Germinal center (tissue), 1 donor: ENCODE measurements at places on chromosomes 12 and 14.

- no peak for DNase-seq
Measured at GRCh38 chr14:89493406-89493805, 76.4 kb upstream of the FOXN3 start.

DNA sequence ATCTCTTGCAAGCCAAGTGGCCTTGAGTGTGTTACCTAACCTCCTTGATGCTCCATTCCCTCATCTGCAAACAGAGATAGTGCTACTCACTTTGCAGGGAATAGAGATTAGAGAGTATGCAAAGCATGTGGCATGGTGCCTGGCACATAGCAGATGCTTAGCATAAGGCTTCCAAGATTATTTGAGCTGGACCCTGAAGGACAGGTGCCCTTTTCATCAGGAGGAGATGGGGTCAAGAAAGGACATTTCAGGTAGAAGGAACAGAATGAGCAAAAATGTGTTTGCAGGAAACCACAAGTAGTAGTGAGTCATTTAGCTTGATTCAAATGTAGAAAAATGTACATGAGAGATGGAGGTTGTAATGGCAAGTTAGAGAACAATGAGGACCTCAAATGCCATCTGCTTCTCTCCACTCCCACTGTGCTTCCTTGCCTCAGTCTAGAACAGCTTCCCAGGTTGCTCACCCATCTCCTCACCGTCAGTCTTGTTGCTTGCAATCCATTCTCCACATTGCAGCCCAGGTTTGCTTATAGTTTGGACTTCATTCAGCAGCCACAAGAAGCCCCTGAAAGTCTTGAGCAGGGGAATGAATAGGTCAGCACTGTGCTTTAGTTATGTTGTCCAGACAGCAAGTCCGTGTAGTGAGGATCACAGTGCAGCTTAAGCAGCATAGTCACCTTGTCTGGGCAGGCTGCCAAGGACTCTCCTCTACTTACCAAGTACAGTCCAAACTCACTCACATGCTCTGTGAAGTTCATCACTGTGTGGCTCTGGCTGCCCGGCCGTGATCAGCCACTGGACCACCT, 536.3 kb upstream of the CCDC196 start:
- no peak for DNase-seq

DNA sequence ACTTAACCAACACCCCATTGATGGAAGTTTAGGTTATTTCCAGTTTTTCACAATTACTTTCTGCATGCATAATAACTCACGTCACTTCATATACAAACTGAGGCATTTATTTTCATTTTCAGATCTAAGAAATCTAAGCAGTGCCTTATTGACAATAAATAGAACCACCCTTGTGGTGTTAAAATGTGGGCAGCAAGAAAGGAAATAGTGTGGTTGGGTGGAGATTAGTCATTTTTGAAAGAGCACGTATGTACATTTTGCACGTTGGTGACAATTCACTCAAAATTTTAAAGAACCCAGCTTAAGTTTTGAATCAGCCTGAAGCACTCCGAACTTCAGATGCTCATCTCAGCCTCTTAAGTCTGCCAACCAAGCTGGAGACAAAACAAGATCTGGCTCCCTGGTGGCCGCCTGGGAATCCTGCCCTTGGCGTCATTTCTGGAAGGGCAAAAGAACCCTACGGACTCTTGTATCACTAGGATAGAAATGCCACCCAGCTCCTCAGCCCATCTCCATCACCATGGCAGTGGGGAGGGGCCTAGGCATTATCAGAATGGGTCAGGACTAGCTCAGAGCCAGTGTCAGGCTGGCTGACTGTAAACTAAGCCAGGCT, 89.5 kb upstream of the BCL2L14 start:
- no peak for DNase-seq

DNA sequence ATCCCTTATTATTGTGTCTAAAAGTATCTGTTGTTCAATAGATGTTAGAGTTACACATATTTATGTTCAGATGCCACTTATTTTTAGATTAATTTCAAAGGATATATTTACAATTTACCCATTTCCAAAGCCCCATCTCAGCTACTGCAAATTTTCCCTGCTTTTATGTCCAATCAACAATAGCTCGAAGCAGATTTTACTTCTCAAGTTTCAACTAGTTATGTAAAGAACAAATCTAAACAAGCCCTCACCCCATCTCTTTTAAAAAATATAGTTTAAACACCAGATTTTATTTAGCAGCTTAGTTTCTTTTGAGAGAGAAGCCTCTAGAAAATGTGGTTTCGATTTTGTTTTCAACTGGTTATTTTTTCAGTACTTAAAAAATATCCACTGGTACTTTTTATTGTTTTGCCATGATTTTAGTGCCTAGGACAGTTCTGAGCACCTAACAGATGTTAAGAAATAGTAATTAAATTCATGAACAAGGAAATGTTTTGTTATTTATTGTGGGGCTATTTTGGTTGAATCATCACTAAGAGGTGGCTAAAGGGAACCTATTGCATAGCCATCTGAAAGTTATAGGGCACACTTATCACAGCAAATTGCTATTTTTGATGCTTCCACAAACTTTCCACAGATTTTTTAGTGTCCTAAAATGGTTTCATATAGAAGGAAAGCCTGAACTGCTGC, 96.2 kb upstream of the BMP4 start:
- DNase-seq: no peak

DNA sequence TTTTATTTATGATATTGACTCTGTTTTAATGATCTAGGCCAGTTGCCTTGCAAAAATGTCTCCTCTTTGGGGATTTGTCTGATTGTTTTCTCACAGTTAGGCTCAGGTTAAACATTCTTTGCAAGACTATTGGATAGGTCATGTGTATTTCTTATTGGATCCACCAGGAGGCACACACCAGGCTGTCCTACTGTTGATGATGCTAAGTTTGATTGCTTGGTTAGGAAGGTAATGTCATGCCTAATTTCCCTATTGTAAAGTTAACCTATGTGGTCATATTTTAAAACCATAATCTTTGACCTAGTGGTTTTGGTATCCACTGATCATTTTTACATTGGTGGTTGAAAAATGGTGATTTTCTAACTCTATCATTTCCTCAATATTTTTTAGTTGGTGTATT, 137.1 kb downstream of the BRMS1L start:
- DNase-seq: peak; percentile 8

DNA sequence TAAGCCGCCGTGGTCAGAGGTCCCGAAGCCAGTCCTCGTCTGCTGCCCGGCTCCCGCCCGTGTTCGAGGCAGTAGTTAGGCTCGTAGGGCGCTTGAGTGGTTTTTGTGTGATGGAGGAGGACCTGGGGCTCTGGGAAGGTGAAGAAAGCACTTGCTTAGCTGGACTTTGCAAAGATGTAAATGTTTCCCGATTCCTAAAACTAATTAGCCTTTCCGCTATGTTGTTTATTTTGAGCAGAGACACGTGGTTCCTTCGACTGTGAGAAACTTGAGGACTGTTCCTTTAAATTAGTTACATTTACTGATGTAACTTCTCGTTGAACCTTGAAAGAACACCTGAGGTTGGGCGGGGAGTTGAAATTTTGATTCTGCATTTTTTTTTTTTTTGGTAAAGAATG, 33.9 kb downstream of the MIA2 start:
- DNase-seq: peak; percentile 19

DNA sequence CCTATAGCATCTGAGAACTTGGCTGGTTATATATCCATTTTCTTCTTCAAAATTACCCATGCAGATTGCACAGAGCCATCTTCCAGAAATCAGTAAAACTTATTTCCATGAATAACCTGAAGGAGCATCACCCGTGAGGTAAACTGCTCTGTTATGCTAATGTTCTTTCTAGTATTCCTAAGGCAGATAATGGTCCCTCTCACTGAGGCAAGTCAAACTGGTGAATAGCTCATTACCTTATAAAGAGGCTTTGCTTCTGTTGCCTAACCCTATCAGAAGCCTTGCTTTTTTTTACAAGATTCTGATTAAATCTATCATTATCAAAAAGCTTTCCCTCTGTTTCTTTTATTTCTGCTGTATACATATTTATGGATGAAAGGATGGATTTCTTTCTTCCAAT, 307.6 kb upstream of the FLRT2 start:
- DNase-seq: no peak

DNA sequence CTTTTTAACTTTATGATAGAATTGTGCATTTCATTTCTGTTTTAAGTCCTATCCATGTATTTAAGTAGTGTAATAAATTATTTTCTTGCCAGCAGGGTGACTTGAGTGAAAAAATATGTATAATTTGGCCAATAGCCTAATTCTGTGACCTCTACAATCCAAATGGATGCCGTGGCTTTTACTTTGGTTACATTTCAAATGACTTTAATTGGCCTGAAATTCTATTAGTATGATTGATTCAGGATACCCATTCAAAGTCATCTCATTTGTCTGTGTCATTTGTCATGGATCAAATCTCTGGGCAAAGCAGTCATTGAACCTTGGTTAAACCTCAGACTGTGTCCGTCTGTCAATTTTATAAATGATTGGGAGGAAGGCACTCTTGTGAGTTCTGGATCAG, 29.6 kb downstream of the CRADD start:
- DNase-seq: no peak

- no peak for DNase-seq
Measured at GRCh38 chr14:91216731-91217226, 27.7 kb downstream of the GPR68 start.

GRCh38 chr14:71526388-71526787, 405.8 kb upstream of the RGS6 start:
- no peak for DNase-seq

GRCh38 chr12:58105225-58106119, 164.1 kb downstream of the ATP23 start:
- DNase-seq: no peak

GRCh38 chr12:102172436-102172835, 25.2 kb downstream of the PMCH start:
- no peak for DNase-seq
